ENCODE measurements at places on chromosomes 5 and 9. TPM values are rescaled to one million over a fixed set of nuclear protein-coding genes. Genes with fewer than 3 reads are reported as not detected.

- no peak overlapping the region for H3K4me3 ChIP-seq
- no peaks in the 10 kb centered on the region for H3K36me3 ChIP-seq
- H3K4me1 ChIP-seq: peaks cover 11% of the 10 kb centered on the region
- no peak for DNase-seq
- H3K27ac ChIP-seq: no peak overlapping the region
These were observed 11.2 kb downstream of the LIX1 start for GRCh38 chr5:97131139-97131710.

DNA sequence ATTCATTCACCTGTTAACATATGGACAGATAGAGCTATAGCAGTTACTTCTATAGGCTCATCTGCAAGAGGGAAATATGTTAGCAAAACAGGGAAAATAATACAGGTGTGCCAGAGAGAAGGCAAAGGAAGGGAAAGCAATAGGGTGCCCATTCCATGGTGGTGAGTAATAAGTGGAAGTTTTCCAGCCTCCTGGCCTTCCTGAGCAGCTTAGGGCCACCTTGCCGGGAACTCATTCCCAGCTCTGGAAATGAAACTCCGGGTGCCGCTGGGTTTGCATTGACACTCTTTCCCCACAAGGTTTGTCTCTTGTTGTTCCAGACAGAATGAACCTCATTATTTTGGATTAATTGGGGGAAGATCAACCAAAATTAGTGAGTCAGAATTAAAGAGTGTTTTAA, 58.4 kb downstream of the SLC1A3 start:
- DNase-seq: peak; percentile 73
- no peaks in the 10 kb centered on the region for H3K27me3 ChIP-seq

DNA sequence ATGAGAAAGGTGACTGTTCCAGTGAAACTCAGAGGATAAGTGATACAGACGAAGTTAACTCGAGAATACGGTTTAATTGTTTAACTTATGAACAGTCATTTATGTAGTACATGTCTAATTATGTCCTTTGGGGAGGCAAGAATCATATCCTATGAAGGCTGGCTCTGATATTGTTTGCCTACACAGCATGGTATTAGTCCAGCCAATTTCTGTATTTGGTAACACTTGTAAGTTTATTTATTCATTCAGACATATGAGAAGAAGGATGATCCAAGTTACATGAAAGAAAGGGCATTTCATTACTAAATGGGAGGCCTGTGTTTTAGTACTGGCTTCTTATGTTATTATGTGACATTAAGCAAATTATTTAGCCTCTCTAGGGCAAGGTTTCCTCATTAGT, 199.7 kb downstream of the NNT start:
- no peaks in the 10 kb centered on the region for H3K4me1 ChIP-seq
- no peaks in the 10 kb centered on the region for H3K27me3 ChIP-seq
- H3K27ac ChIP-seq: no peak overlapping the region

DNA sequence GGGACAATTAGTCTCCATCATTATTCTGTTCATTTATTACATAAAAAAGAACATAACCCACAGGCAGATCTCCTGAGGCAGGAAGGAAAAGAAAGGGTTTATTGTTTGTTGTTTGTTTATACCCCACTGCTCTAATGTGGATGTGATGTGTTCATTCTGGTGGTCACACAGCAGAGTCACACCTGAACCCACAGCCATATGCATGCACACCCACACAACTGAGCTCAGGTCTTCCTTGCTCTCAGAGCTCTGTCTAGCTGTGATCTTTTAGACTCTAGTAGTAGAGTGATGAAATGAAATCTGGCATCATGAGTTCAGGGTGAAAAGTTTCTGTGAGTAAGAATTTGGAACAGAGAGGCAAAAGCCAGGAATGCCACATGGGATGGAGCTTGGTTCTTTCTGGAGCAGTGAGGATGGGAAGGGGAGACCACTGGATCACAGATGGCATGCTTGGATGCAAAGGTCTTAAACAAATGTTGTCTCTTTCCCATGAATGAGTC, 227.0 kb downstream of the PAPPA start:
- H3K36me3 ChIP-seq: no peaks in the 10 kb centered on the region
- no peaks in the 10 kb centered on the region for H3K4me1 ChIP-seq
- no peak for DNase-seq
- no peak overlapping the region for H3K4me3 ChIP-seq
- H3K27ac ChIP-seq: no peak overlapping the region
- H3K27me3 ChIP-seq: peaks cover under 1% of the 10 kb centered on the region

DNA sequence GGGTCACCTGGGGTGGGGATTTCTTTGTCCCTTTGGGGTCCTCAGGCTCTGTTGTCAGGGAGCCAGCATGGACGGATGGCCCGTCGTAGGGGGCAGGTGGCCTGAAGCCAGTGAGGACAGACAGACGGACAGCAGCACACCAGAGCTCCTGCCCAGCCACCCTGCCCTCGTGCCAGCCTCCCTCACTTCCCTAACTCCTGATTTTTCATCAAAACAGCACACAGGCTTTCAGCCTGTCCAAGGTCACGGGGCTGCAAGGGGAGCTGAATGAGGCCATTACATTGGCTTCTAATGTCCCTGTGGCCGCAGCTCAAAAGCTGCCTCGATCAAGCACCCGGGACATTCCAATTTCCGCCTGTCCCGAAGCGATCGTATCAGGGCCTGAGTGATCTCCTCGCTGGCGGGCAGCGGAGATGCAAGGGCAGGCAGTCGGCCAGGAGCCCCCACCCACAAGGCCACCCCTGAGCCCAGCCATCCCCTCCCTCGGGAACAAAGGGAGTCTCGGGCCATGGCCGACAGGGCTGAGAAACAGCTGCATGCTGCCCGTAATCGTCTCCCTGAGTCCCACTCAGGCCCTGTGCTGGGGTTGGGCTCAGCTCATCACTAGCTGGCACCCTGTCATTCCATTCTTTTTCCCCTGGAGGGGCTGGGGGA, 50.5 kb upstream of the RNU6ATAC start:
- H3K4me1 ChIP-seq: no peaks in the 10 kb centered on the region
- H3K36me3 ChIP-seq: no peaks in the 10 kb centered on the region
- H3K27me3 ChIP-seq: no peaks in the 10 kb centered on the region
- peak overlapping the region; percentile 87 for H3K27ac ChIP-seq
- H3K4me3 ChIP-seq: no peak overlapping the region

DNA sequence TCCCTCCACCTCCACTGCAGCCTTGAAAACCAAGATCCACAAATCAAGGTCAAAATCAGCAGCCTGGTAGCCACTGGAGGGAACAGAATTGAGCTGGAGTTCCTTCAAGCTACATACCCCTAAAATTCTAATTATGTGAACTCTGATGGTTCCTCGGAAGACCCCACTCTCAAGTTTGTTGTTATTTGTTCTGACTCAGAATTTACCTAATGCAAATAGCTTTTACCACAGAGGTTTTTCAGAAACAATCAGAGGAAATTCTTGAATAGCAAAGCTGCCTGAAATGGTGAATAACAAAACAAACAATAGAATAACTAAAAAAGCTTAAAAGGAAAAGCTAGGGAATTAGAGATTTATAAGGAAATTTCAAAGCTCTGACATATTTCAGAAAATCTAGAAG, 220.0 kb downstream of the CDH18 start:
- H3K36me3 ChIP-seq: no peaks in the 10 kb centered on the region
- no peak overlapping the region for H3K27ac ChIP-seq
- H3K27me3 ChIP-seq: no peaks in the 10 kb centered on the region
- H3K4me3 ChIP-seq: no peak overlapping the region
- no peak for DNase-seq

GRCh38 chr5:43110606-43111170, 10.0 kb upstream of the ZNF131 start:
- H3K36me3 ChIP-seq: no peaks in the 10 kb centered on the region
- peak; percentile 72 for DNase-seq
- no peak overlapping the region for H3K4me3 ChIP-seq

GRCh38 chr9:124392254-124392870, 22.9 kb downstream of the PSMB7 start:
- H3K36me3 ChIP-seq: peaks cover 29% of the 10 kb centered on the region
- H3K27me3 ChIP-seq: no peaks in the 10 kb centered on the region
- H3K27ac ChIP-seq: no peak overlapping the region
- DNase-seq: peak; percentile 60
- peaks cover 5% of the 10 kb centered on the region for H3K4me1 ChIP-seq

DNA sequence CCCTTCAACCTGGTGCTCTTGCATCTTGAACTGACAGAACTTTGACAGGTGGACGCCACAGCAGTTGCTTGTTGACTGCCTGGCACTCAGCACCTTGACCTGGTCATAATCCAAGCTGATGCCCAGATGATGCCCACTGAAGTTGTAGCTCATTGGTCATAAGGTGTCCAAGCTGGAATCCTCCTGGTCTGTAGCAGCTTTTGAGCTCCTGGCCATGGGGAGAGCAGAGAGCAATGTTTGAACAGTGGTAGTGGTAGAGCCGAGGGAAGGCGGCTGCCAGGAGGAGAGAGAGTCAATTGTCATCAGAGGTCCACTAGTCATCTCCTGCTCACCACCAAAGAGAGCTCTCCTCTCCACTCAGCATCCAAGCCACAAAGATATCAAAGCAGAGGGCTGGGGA, 23.3 kb downstream of the CSF2 start:
- no peaks in the 10 kb centered on the region for H3K36me3 ChIP-seq
- peaks cover 27% of the 10 kb centered on the region for H3K27me3 ChIP-seq
- DNase-seq: peak; percentile 19
- H3K4me1 ChIP-seq: no peaks in the 10 kb centered on the region

- H3K4me3 ChIP-seq: no peak overlapping the region
- H3K4me1 ChIP-seq: peaks cover 42% of the 10 kb centered on the region
- H3K36me3 ChIP-seq: peaks cover 20% of the 10 kb centered on the region
- DNase-seq: no peak
These were observed 41.7 kb downstream of the ZNF608 start for GRCh38 chr5:124704594-124705284.

DNA sequence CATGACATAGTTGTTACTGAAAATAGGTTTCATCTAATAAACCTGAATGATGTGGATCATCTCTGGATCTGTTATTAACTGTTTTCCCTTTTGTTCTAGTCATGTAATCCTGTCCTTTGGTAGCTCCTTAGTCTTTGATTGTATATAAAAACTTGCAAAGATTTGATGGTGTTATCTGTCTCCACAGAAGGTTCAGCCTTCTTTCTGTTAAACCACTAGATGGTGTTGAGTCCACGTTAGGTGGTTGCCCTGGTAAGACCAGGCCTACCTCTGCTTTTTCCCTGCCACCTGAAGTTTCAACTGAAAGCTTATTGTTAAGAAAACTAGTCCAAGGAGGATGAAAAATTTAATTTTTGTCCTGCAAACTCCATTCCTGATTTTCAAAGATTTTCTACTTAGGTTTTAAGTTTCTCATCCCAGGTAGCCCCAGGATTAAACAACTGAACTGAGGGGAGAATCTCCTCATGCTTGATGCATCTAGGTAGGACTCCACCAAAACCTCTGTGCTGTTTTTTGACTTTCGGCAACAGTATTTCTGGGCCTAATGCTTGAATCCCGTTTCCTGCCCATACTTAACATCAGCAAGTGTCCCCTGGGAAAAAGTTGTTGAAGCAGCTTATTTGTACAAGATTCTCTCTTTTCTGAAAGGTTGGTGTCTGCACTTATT, 68.5 kb downstream of the RICTOR start:
- no peak overlapping the region for H3K27ac ChIP-seq
- H3K4me1 ChIP-seq: no peaks in the 10 kb centered on the region
- H3K36me3 ChIP-seq: peaks cover 13% of the 10 kb centered on the region
- H3K4me3 ChIP-seq: no peak overlapping the region
- no peak for DNase-seq
- no peaks in the 10 kb centered on the region for H3K27me3 ChIP-seq

DNA sequence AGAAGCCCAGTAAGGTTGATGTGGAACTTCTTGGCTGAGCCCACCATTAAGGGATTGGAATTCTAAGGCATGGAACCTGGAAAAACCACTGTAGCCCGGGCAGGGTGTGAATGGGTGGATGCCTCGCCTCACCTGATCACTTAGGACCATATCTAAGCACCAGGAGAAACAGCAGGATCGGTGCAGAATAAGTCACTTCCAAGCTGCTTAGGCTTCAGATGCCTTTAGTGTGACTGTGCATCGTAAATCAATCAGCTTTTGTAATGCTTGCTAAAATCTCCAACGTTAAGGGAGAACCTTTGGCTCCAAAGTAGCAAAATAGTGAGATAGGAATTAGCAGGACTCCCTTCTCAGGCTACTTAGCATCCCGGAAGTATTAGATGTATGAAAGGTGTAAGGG, 103.9 kb upstream of the MEGF10 start:
- H3K4me1 ChIP-seq: peaks cover 4% of the 10 kb centered on the region
- H3K27me3 ChIP-seq: no peaks in the 10 kb centered on the region
- H3K36me3 ChIP-seq: no peaks in the 10 kb centered on the region

IFNA8 gene
- total RNA-seq: not detected

ST8SIA4 gene
- total RNA-seq: 49.4 TPM

PCYOX1L gene
- 10.1 TPM for total RNA-seq

MARVELD2 gene
- total RNA-seq: 28.8 TPM

OGN gene
- not detected for total RNA-seq

MYOZ3 gene
- total RNA-seq: 15.8 TPM

OTP gene
- not detected for total RNA-seq
